AG09319 (cell line): ENCODE measurements at places on chromosomes 5 and 9.
A peak's percentile ranks its signal among the peaks of the same experiment; 100 is the strongest.

DNA sequence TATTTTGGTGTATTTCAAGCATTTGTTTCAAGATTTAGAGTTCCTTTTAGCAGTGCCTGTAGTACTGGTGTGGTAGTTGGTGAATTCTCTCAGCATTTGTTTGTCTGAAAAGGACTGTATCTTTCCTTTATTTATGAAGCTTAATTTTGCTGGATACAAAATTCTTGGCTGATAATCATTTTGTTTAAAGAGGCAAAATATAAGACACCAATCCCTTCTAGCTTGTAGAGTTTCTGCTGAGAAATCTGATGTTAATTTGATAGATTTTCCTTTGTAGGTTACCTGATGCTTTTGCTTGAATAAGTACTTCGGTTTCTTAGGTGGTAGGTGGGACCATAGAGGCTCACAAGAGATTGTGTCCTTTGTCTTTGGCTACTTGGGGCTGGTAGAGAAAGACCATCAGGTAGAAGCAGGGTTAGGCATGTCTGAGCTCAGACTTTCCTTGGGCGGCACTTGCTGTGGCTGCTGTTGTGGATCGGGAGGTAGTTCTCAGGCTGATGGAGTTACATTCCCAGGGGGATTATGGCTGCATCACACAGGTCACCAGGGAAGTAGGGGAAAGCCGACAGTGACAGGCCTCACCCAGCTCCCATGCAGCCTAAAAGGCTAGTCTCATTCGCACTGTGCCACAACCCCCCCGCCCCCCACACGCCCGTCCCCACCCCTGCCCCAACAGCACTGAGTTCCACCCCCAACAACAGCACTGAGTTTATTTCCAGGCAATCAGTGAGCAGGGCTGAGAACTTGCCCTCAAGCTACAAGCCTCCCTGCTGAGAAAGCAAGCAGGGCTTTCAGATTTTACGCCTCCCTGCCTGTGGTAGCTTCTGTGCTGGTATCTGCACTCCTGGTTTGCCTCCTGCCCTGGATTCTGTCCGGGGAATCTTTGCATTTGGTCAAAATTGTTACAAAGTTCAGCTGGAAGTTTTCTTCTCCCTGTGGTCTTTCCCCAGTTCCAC lies 127.1 kb upstream of the GLRA1 start:
- no peak for DNase-seq

DNA sequence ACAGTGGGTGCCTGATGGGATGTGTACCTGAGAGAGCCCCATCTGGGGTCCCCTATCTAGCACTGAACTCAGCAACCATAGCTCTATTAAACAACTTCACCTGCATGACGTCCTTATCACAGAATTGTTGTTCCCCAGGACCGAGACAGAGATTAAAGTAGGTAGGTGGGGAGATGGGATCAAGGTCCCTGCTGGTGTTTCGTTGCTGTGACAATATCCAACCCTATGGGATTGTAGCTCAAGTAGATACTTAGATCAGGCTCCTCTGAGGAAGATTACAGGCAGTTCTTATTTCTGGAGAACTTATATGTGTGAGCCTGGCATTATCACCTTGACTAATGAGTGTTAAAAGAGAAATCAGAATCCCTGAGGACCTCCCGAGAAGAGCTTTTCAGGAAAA lies 84.9 kb downstream of the SLC28A3 start:
- DNase-seq, result no peak

DNA sequence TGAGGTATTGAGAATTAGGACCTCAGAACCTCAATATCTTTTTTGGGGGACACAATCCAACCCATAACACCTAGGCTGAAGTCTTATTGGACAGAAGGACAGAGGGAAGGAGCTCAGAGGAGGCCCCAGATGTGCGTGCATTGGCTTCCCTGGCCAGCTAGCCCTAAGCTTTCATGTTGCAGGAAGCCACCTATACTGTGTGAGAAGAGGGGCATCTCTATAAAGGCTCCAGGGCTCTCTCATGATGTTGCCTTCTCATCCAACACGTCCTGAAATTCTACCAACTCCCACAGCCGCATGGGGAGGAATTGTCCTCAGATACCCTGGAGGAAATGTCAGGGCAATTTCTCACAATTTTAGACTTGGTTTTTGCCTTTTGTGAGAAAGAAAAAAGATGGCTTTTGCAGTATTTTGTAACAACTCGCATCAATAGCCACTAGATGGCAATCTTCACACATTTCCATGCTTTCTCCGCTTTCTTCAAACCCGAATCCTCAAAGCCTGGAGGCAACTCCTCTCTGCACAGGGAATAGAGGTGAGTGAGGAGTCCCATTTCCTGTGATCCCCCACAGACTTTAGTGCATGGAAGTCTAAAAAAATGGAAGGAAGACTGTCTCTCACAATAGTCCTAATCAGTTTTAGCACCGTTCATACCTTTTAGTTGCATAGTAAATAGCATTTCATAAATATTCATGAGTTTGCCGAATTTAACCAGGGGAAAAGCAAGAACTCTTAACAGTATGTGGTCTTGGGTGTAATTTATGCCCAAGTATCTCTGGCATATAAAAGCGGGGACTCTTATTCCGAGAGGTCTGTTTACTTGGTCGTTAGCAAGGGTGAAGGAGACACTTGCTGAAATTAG lies 7.4 kb upstream of the PPP3R2 start:
- DNase-seq, result peak; percentile 7

GRCh38 chr9:107251756-107252322 lies 31.2 kb upstream of the RAD23B start:
- peak; percentile 82 for DNase-seq

- no peak for DNase-seq
Observed at GRCh38 chr5:101676646-101677045, 619.4 kb downstream of the SLCO4C1 start.

DNA sequence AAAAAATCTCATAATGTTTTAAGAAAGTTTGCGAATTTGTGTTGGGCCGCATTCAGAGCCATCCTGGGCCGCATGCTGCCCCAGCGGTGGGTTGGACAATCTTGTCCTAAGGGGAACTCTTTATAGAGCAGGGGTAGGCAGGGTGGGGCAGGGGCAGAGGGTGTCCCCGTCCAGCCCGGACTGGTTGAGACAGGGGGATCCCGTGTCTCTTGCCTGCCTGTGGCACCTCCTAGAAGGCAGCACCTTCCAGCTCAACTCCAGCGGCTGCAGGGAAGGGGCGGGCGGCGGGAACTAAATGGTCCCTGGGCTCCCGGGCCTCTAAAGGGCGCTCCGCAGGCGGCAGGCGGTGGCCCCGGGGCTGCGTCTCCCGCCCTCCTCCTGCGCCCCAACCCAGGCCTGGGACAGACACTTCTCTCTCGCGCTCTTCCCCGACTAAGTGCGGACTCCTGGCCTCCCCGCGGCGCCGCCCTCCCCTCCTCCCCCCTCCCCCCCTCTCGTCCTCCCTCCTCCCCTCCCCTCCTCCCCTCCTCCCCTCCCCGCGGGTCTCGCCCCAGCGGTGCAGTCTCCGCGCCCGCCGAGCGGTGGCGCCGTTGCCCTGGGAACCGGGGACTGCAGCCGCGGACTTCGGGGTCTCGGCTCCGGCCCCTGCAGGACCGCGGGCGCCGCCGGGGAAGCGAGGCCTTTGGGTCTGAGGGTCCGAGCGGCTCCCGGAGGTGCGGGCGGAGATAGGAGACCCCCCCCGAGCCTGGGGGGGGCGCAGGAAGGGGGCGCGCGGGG lies 132.6 kb downstream of the MRPL36 start:
- no peak for DNase-seq

- DNase-seq, result no peak
Observed at GRCh38 chr5:151683986-151684588, 2.6 kb downstream of the SPARC start.

- no peak for DNase-seq
Observed at GRCh38 chr9:100372648-100373047, 19.9 kb upstream of the TEX10 start.

DNA sequence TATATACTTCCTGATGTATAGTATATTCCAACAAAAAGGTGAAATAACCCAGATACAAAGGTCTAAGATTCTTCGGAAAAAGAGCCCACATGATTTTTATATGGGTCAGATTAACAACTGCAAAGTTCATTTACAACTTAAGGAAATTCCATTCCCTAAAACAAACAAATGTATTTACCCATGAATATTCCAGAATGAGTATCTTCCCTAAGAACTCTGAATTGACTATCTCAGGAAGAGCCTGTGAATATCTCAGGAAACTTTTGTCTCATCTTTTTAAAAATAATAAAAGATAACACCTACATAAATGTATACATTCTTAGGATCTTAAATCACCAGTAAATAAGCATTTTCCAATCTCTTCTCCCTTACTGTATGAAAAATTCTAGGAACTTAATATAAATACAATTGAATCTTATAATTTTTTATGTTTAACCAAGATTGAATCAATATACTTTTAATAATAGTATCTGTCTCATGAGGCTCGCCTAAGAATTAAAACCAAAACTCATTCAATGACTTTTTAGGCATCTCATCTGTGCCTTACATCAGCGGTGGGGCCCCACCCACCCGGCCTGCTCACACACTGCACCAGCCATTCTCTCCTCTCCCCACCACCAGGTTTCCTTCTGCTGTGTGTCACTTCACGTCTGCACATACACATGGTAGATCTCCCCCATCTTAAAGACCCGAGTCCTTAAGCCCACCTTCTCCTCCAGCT lies 78.1 kb downstream of the RAPGEF1 start:
- no peak for DNase-seq

DNA sequence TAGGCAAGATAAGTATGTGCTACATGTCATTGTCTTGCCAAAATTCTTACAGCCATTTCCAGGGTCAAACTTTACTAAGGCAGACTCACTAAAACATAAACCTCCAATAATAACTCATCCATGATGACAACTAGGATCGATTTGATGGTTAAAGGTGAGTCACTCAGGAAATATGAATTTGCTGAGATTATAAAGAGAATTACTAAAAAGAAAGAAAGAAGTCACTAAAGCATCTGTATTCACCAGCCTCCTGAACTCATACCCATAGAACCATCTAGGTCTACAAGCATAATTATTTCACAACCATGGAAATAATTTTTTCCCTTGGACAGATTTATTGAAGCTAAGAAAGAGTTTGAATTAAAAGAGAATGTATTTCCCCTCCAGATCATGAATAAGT lies 258.6 kb downstream of the TLE1 start:
- DNase-seq, result no peak

DNA sequence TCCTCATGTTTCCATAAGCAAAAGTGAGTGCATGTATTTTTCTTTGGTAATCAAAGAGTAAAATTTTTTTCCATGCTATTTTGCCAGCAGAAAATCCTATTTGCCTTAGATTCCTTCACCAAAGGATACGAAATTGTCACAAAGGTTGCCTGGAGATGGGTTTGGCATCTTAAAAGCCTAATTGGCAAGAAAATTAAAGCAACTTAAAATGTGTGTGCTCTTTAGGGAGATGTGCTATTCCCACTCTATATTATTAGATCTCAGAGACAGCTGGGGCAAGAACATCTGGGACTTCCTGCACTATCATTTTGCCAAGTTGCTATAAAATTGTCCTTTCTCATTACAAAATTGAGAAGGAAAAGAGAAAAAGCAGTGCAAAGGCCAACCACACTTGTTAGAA lies 146.1 kb downstream of the PLCXD3 start:
- DNase-seq, result no peak

DNA sequence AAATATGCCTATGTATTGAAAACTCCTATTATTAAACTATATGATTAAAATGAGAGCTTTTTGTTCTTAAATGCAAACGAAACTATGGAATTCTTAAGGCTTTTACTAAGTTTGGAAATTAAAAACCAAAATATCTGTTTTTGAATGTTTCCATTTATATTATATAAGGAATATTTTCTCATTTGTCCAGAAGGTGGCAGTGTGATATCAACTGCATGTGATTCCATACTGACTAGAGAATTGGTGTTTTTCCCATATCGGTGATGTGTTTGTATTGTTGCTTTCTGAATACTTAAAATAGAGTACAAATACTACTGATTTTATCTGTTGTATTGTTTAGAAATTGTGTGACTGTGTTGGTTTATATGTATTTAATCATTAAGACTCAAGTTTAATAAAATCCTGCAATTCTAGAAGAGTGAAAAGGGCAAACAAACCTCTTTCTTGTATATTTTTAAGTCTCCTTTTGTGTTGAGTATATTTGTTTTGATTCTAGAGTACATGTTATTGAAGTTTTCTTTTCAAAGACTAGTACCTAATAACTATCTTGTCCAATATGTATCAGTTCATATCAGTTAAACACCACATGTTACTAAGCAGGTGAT lies 320.8 kb downstream of the CCDC171 start:
- DNase-seq, result peak; percentile 27

GRCh38 chr5:55866934-55867333 lies 15.8 kb downstream of the IL31RA start:
- no peak for DNase-seq

- no peak for DNase-seq
Observed at GRCh38 chr9:18768951-18769622, 263.9 kb downstream of the SAXO1 start.

DNA sequence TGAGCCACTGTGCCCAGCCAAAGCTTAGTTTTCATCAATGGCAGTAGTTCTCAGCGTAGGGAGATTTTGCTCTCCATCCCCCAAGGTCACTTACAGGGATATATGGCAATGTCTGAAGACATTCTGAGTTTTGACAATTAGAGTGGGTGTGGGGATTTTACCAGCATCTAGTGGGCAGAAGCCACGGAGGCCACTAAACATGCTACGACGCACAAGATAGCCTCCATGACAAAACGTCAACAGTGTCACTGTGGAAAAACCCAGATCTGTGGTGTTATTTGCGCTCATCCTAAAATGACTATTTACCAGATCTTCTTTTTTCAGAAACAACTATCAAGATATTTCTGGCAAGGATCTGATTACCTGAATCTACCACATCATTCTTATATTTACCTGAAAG lies 68.2 kb downstream of the CDC14B start:
- DNase-seq, result no peak

DNA sequence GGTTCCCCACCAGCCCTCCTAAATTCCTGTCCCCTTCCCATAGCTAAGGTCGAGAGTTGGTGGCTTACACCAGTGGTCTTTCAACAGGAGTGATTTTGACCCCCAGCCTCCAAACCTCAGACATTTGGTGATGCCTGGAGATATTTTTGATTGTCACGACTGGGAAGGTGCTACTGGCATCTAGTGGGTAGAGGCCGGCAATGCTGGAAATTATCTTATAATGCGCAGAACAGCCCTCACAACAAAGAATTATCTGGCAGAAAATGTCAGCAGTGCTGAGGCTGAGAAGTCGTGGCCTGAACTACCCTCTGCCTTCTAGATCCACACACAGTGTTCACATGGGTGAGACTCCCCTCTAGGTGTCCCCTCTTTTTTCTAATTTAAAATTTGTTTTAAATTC lies 69.6 kb downstream of the IL31RA start:
- DNase-seq, result no peak

- no peak for DNase-seq
Observed at GRCh38 chr9:111914749-111915424, 18.3 kb downstream of the UGCG start.

GRCh38 chr5:69035665-69036064 lies 58.1 kb upstream of the SLC30A5 start:
- DNase-seq, result no peak
